Heart right ventricle (tissue), 16 donors: ENCODE measurements at places on chromosomes 11 and 22. TPM values are rescaled to one million over a fixed set of nuclear protein-coding genes. Genes with fewer than 3 reads are reported as not detected.

Gene BIRC3
- total RNA-seq = 3.4 TPM

Gene MS4A5
- total RNA-seq = not detected

Gene FGF4
- total RNA-seq = not detected

GRCh38 chr22:17570851-17571631, 7.7 kb downstream of the SLC25A18 start:
- peaks cover 28% of the 10 kb centered on the region for H3K4me1 ChIP-seq
- no peaks in the 10 kb centered on the region for H3K27me3 ChIP-seq
- peak overlapping the region; percentile 32 for H3K4me3 ChIP-seq
- H3K27ac ChIP-seq = peak overlapping the region; percentile 81
- no peaks in the 10 kb centered on the region for H3K36me3 ChIP-seq

DNA sequence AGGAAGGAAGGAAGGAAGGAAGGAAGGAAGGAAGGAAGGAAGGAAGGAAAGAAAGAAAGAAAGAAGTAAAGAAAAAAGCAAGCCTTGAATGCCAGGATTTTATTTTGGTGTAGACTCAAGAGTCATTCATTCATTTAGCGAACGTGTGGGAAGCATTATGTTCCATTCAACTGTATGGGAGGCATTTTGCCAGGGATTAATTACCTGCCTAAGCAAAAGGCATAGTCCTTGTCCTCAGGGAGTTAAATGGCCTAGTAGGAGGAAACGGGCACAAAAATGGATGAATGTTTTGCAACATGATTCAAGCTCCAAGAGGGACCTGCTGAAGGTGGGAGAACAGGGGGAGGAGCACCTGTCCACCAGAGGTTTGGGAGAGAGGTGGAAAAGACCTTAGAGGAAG, 16.2 kb upstream of the ZNRF3 start:
- H3K36me3 ChIP-seq = no peaks in the 10 kb centered on the region
- DNase-seq = no peak
- H3K4me3 ChIP-seq = no peak overlapping the region
- H3K27me3 ChIP-seq = no peaks in the 10 kb centered on the region
- no peaks in the 10 kb centered on the region for H3K4me1 ChIP-seq

DNA sequence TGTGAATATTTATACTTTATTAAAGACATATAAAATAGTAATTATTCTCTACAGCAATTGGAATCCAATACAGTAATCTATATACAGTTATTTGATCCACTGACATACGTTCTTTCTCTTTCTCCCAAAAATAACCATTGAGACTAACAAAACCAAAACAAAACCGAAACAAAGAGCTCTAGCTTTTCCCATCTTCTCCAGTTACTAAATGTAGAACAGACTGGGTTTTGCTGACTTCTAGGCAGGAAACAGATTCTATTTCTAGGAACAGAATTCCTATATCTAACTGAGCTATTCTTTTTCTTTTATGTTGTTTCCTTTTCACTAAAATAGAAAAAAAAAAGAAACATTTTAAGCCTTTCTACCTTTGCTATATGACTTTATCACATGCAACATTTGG, 80.1 kb downstream of the PACS1 start:
- no peak for DNase-seq
- peaks cover 5% of the 10 kb centered on the region for H3K4me1 ChIP-seq
- no peak overlapping the region for H3K27ac ChIP-seq
- no peaks in the 10 kb centered on the region for H3K36me3 ChIP-seq

- H3K4me1 ChIP-seq = no peaks in the 10 kb centered on the region
- no peak overlapping the region for H3K4me3 ChIP-seq
- no peaks in the 10 kb centered on the region for H3K27me3 ChIP-seq
- no peak overlapping the region for H3K27ac ChIP-seq
Measured at GRCh38 chr22:35697142-35697541, 20.5 kb upstream of the APOL5 start.

DNA sequence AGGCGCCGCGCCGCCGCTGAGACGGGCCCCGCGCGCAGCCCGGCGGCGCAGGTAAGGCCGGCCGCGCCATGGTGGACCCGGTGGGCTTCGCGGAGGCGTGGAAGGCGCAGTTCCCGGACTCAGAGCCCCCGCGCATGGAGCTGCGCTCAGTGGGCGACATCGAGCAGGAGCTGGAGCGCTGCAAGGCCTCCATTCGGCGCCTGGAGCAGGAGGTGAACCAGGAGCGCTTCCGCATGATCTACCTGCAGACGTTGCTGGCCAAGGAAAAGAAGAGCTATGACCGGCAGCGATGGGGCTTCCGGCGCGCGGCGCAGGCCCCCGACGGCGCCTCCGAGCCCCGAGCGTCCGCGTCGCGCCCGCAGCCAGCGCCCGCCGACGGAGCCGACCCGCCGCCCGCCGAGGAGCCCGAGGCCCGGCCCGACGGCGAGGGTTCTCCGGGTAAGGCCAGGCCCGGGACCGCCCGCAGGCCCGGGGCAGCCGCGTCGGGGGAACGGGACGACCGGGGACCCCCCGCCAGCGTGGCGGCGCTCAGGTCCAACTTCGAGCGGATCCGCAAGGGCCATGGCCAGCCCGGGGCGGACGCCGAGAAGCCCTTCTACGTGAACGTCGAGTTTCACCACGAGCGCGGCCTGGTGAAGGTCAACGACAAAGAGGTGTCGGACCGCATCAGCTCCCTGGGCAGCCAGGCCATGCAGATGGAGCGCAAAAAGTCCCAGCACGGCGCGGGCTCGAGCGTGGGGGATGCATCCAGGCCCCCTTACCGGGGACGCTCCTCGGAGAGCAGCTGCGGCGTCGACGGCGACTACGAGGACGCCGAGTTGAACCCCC, 798 bp downstream of the BCR start:
- no peak for DNase-seq
- H3K4me1 ChIP-seq = peaks cover 43% of the 10 kb centered on the region
- peak overlapping the region; percentile 67 for H3K4me3 ChIP-seq
- no peaks in the 10 kb centered on the region for H3K27me3 ChIP-seq

GRCh38 chr11:8335683-8336082, 72.0 kb upstream of the LMO1 start:
- H3K4me1 ChIP-seq = no peaks in the 10 kb centered on the region
- DNase-seq = no peak
- H3K27ac ChIP-seq = no peak overlapping the region
- no peaks in the 10 kb centered on the region for H3K36me3 ChIP-seq

- H3K27ac ChIP-seq = no peak overlapping the region
- no peak overlapping the region for H3K4me3 ChIP-seq
- H3K36me3 ChIP-seq = peaks cover 74% of the 10 kb centered on the region
Measured at GRCh38 chr11:6483015-6483414, 1.7 kb downstream of the TIMM10B start.

DNA sequence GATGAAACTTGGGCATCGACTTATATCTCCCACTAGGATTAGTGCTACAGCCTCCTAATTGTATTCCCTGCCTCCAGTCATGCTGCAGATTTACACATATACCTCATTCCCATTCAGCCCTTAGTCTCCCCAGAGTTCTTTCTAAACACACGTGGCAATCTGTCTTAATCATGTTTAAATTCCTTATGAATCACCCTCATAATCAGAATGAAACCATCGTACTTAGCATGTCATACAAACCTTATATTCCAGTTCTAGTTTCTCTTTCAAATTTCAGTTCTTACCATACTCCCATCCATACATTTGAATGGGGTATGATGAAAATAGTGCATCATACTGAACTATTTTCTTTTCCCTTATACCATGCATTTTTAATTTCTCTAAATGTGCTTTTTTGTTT, 6.0 kb upstream of the OR10A2 start:
- no peaks in the 10 kb centered on the region for H3K27me3 ChIP-seq
- no peak for DNase-seq
- no peak overlapping the region for H3K4me3 ChIP-seq
- H3K4me1 ChIP-seq = no peaks in the 10 kb centered on the region

DNA sequence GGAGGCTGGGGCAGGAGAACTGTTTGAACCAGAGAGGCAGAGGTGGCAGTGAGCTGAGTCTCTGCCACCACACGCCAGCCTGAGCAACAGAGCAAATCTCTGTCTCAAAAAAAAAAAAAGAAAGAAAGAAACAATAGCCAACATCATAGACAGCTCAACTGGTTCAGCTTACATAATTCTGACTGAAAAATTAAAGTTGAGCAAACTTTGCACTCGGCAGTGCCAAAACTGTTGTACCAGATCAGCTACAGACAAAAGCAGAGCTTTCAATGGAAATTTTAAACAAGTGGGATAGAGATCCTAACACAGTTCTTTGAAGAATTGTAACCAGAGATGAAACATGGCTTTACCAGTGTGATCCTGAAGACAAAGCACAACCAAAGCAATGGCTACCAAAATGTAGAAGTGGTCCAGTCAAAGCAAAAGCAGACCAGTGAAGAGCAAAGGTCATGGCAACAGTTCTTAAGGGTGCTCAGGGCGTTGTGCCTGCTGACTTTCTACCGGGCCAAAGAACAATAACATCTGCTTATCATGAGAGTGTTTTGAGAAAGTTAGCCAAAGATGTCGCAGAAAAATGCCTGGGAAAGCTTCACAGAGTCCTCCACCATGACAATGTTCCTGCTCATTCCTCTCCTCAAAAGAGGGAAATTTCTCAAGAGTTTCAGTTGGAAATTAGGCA, 59.3 kb downstream of the TTC28 start:
- H3K4me1 ChIP-seq = no peaks in the 10 kb centered on the region
- H3K4me3 ChIP-seq = no peak overlapping the region
- no peaks in the 10 kb centered on the region for H3K36me3 ChIP-seq

GRCh38 chr11:94787801-94788200, 19.6 kb downstream of the AMOTL1 start:
- H3K36me3 ChIP-seq = no peaks in the 10 kb centered on the region
- H3K27ac ChIP-seq = no peak overlapping the region
- H3K4me3 ChIP-seq = no peak overlapping the region
- no peak for DNase-seq
